Activated naive CD8-positive, alpha-beta T cell treated with anti-CD3 and anti-CD28 coated beads for 36 hours (primary cell): ENCODE measurements at places on chromosomes 5 and 9.
A peak's percentile ranks its signal among the peaks of the same experiment; 100 is the strongest.

DNA sequence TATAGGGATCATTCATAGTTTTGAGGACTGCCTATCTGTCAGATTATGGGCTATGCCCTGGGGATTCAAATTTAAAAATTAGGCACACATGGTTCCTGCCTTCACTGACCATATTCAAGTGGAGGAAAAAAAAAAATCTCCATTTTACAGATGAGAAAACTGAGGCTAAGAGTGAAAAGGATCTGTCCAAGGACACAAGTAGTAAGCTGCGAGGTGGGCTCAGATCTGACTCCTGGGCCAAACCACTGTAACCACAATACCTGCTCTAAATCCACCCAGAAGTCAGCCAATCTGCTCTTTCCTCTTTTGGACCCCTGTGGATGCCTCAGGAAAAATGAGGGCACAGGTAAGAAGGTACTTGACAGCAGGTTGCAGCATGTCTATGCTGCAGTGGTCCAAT lies 2.8 kb upstream of the TOR1A start:
- H3K36me3 ChIP-seq, result peaks cover 17% of the 10 kb centered on the region
- peak overlapping the region; percentile 20 for H3K27ac ChIP-seq
- H3K27me3 ChIP-seq, result no peaks in the 10 kb centered on the region
- DNase-seq, result no peak
- no peak overlapping the region for H3K4me3 ChIP-seq
- peaks cover 14% of the 10 kb centered on the region for H3K4me1 ChIP-seq

GRCh38 chr9:37152365-37152764 lies 32.0 kb downstream of the ZCCHC7 start:
- no peak for DNase-seq
- H3K36me3 ChIP-seq, result peaks cover 60% of the 10 kb centered on the region
- H3K4me1 ChIP-seq, result peaks cover 24% of the 10 kb centered on the region

DNA sequence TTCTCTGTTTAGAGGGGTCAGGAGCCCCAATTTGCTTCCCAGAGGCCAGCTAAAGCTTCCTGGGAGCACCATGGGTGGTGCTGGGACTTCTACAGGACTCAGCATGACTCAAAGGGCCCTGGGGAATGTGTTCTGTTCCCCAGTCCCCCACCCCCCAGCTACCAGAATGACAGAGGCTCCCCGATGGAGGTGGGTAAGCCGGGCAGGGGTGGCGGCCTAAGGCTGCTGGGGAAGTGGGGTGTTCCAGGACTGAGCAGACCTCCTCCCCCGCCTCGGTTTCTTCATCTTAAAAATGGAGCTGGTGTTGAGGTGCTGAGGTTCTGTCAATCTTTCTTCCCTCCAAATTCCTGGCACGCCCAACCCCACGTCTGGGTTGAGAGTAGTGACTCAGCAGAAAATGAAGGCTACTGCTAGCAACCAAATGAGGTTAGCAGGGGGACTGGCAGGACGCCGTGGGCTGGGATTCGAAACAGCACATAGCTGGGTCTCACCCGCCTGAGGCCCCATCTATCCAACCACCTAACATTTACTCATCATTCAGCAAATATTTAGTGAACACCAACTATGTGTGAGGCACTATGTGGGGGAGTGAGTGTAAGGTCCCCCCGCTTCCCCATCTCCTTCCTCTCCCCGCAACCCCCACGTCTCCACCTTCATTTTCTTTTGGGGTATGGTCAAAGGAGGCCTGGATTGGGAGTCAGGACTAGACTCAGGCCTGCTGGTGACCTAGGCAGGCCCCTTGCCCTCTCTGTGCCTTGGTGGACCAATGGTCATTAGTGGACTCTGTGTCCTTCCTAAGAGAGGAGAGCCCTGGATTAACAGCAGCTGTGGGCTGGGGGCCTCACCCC lies 50.2 kb downstream of the C9orf50 start:
- H3K27me3 ChIP-seq, result peaks cover 26% of the 10 kb centered on the region
- H3K4me3 ChIP-seq, result no peak overlapping the region
- H3K4me1 ChIP-seq, result peaks cover 21% of the 10 kb centered on the region
- H3K27ac ChIP-seq, result peak overlapping the region; percentile 34
- DNase-seq, result no peak
- H3K36me3 ChIP-seq, result peaks cover 5% of the 10 kb centered on the region

GRCh38 chr5:38709678-38710306 lies 136.0 kb upstream of the OSMR start:
- no peak overlapping the region for H3K4me3 ChIP-seq
- no peak overlapping the region for H3K27ac ChIP-seq
- DNase-seq, result no peak
- H3K4me1 ChIP-seq, result no peaks in the 10 kb centered on the region
- H3K27me3 ChIP-seq, result peaks cover 3% of the 10 kb centered on the region

GRCh38 chr5:2030131-2030530 lies 147.4 kb upstream of the IRX4 start:
- H3K4me3 ChIP-seq, result no peak overlapping the region
- peaks cover 56% of the 10 kb centered on the region for H3K27me3 ChIP-seq
- DNase-seq, result no peak
- no peaks in the 10 kb centered on the region for H3K4me1 ChIP-seq
- no peak overlapping the region for H3K27ac ChIP-seq

DNA sequence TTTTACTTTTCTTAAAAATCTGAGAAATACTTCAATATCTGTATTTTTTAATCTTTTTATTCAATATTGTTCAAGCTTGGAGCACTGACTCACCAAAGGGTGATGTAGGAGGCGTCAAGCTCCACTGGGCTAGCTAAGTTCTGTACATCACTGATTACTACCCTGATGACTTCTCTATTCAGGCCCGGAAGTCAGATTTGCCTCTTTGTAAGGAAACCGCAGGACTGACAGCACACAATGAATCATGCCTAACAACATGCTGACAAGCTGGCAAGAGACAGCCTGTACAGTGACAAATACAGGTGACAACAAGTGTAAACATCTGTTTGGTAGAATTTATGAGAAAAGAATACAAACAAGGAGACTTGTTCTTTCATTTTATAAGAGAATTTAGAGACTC lies 627.9 kb upstream of the RORB start:
- H3K27ac ChIP-seq, result no peak overlapping the region
- no peaks in the 10 kb centered on the region for H3K36me3 ChIP-seq
- no peak overlapping the region for H3K4me3 ChIP-seq
- DNase-seq, result peak; percentile 4
- no peaks in the 10 kb centered on the region for H3K27me3 ChIP-seq
